Activated naive CD4-positive, alpha-beta T cell (primary cell): ENCODE measurements at places on chromosomes 2 and 18.

DNA sequence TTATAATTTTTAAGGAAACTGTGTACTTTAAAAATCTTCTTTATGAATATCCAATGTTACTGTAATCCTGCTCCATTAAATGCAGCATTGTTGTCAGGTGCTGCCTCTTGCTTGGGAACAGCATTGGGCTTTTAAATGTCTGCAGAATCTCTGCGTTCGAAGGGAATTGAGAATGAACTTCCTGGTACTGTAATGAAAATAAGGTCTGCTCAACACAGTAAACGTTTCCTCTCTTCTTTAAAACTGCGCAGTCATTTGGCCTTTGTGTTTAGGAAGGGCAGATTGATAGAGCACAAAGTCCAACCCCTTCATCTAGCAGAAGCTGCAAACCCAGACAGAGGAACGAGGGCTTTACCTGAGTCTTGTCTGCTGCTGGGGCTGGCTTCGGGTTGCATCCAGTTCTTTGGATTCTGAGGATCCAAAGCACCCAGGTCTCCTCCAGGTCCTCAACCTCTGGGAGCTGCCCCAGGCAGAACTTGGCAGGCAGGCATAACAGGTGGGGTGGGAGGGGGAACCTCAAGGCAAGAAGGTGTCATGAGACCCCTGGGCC, 104.5 kb downstream of the UGGT1 start:
- DNase-seq = no peak

DNA sequence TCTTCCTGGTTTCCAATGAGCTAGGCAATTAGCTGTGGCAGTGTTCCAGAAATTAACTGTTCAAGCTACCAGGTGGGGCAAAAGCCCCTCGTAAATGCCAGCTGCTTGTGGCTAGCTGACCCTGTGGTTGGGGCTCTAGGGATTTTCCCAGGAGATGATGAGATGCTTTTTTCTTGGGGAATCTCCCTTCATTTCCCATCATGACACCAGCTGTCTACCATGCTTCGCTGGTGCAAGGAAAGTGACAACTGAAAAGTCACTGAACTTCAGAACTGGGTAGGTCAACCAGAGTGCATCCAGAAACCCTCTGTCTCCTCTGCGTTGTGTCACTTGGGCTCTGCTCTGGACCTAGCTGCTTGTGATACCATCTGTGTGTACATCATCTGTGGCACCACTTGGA, 386.5 kb upstream of the DCC start:
- DNase-seq = no peak

GRCh38 chr2:227462462-227462951, 9.4 kb upstream of the AGFG1 start:
- no peak for DNase-seq

DNA sequence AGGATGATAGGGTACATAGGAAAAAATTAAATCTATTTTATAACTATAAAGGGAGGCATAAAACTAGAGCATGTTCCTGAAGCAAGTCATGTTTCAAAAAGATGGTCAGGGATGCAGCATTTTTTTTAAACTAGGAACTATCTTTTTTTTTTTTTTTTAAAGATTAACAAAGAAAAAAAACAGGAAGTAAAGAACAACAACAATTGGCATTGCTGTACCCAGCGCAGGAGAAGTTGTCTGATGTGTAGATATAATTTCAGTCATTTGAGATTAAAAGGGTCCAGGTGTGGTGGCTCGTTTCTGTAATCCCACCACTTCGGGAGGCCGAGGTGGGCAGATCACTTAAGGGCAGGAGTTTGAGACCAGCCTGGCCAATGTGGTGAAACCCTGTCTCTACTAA, 41.5 kb downstream of the PMAIP1 start:
- DNase-seq = no peak

DNA sequence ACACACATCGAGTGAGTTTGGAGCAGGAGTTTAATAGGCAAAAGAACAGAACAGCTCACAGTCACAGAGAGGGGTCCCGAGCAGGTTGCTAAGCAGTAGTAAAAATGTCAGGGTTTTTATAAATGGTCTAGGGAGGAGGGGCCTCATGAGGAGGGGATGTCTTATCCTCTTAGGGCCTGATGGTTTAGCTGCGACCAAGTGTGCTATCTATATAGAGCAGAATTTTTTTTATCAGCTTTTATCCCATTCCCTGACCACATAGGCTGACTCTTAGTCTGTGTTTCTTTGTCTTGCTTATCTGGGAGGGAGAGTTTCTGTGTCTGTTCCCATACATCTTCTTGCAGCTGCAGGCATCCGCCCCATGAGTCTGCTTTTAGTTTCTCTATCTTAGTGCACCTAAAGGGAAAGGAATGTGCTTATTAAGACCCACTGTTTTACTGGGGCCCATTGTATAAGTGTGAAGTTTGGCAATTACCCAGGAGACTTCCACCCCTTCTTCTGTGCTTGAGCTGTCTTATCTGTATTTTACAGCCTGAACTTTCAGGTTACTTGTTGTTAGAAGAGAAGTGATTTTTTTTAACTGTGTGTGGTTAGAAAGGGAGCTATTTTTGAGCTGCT, 30.4 kb upstream of the GMCL1 start:
- no peak for DNase-seq

DNA sequence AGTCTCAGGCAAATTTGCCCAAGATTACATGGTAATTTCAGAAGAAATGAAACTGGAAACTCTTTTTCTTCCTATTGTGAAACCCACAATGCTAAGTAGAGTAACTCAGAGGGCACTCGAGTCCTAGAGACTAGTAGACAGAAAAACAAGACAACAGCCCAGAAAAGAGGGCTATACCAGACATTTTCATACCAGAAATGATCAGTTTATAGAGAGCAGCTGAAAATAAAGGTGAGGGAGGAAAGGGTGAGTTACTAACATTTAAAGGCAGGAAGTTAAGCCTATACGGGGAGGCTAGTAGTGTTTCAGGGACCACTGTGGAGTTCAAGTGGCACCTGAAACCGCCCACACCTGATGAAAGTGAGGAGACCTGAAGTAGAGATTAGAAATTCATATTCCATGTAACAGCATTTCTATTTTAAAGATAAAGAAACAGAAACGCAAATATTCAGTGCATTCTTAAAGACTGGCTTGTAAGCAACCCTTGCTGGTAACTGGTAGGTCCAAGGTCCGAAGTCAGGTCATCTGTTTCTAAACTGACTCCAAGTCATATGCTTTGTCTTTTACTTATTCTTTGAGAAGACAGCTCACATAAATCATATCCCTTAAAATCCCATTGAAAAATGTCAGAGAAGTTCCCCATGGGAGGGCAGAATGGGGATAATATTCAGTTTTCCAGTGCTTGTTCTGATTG, 145.1 kb upstream of the ITGB6 start:
- no peak for DNase-seq

- DNase-seq = no peak
Observed at GRCh38 chr2:100808582-100808981, 11.4 kb upstream of the NPAS2 start.

DNA sequence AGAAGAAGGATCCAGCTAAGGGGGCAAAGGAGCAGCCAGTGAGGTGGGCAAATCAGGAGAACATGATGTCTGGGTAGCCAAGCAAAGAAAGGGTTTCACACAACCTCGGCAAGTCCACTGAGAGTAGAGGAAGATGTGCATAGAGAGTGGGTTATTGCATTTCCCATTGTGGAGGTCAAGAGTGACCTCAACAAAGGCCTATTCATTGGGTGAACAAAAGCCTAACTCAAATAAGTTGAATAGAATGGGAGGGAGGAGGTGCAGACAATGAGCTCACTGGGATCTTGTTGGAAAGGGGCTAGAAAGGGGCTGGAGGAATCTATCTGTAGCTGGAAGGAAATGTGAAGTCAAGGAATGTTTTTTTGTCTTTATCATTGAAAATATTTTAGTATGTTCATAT, 14.0 kb upstream of the PDCL3 start:
- DNase-seq = no peak
